ENCODE measurements at places on chromosomes 16 and 17. TPM values are rescaled to one million over a fixed set of nuclear protein-coding genes. Genes with fewer than 3 reads are reported as not detected.

CWC25 gene
- 32.1 TPM for total RNA-seq

GNPTG gene
- total RNA-seq = 23.9 TPM

UNKL gene
- total RNA-seq = 38.4 TPM

ZSCAN10 gene
- total RNA-seq = not detected

SNX20 gene
- total RNA-seq = 34.9 TPM

KCNAB3 gene
- 9.7 TPM for total RNA-seq

SP6 gene
- 0.05 TPM for total RNA-seq

DNA sequence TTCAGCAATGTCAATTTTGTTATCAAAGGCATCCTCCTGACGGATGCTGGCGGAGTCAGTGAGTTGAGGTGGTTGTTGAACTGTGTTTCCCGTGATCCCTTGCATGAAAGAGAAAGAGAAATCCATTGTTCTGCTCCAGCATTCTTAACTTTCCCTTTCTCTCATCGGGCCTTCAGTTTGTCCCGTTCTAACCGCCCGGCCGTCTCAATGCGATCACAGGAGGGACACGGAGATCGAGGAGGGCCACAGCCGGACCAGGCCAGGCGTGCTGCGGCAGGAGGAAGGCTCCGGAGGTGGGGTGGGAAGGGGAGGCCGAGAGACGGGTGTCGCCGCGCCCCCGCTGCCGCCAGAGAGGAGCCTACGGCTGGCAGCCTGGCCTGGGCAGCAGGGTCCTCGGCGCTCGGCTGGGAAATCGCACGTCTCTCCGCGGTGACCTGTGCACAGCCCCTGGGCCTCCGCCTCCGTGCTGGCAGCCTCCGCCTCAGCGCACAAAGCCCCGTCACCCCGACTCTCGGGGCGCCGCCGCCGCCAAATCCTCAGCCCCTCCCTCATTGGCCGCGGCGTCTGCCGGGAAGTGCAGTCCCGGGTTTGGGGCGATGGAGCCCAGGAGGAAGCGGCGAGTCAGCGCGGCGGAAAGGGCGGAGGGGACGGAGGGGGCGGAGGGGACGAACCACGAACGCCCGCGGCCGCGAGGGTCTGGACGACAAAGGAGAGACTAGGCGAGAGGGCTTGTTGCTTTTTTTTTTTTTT lies 38.1 kb downstream of the SOST start:
- peak overlapping the region; percentile 99 for H3K27ac ChIP-seq
- H3K36me3 ChIP-seq = no peaks in the 10 kb centered on the region
- H3K4me3 ChIP-seq = peak overlapping the region; percentile 94
- H3K4me1 ChIP-seq = peaks cover 16% of the 10 kb centered on the region
- peak; percentile 95 for DNase-seq

- no peaks in the 10 kb centered on the region for H3K36me3 ChIP-seq
- DNase-seq = no peak
- no peak overlapping the region for H3K27ac ChIP-seq
- H3K4me3 ChIP-seq = no peak overlapping the region
- peaks cover 28% of the 10 kb centered on the region for H3K27me3 ChIP-seq
These were observed 130.9 kb downstream of the PPM1E start for GRCh38 chr17:58886514-58886913.

DNA sequence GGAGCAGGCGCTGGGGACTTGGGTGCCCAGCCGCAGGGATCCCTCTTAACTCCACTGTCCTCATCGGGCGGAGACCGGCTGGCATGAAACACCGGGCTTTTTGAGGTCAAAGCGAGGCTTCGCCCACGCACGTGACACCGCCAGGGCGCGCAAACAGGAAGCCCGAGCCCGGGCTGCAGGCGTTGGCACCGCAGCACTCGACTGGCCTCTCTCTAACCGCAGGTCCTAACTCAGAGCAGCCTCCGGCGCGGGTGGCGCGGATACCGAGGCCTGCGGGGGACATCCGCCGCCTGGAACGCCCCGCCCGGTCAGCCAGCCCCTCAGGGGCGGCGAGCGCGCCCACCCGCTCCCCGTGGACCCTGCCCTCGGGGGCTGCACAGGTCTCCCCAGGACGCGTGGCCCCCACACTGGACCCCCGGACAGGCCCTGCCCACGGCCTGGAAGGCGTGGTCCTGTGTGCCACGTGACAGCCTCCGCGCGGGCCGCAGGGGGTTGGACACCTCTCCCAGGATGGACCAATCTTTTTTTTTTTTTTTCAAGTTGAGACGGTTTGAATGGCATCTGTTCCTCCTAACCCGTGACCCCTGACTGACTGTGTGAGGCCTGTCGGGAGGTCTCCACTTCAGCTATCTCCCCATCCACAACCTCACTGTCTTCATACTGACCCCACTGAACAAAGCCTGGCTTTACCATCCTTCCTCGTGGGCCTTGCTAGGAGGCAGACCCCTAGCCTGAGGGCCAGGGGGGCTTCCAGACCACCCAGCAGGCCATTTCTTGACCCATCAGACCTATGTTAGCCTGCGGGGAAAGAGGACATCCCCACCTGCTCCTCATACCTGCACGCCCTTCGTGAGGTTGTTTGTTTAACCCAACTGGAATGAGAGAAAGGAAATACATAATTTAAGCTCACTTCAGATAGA lies 8.4 kb upstream of the SLC47A2 start:
- H3K4me3 ChIP-seq = no peak overlapping the region
- peaks cover 2% of the 10 kb centered on the region for H3K4me1 ChIP-seq
- DNase-seq = no peak
- H3K27me3 ChIP-seq = peaks cover 12% of the 10 kb centered on the region

- H3K36me3 ChIP-seq = no peaks in the 10 kb centered on the region
- peak; percentile 61 for DNase-seq
- H3K27me3 ChIP-seq = peaks cover 52% of the 10 kb centered on the region
- H3K27ac ChIP-seq = no peak within 1 kb of the TSS
- peaks cover 9% of the 10 kb centered on the region for H3K4me1 ChIP-seq
These were observed at the start of gene ADAP2 for GRCh38 chr17:30921544-30922196. TSS of gene ADAP2 (plus strand) at chr17:30921945. CDS start at chr17:30922015, 70 bp downstream.

GRCh38 chr16:80996688-80997138 lies 10.0 kb downstream of the CMC2 start:
- peak overlapping the region; percentile 89 for H3K27ac ChIP-seq
- peaks cover 50% of the 10 kb centered on the region for H3K36me3 ChIP-seq
- peaks cover 46% of the 10 kb centered on the region for H3K4me1 ChIP-seq

- no peaks in the 10 kb centered on the region for H3K36me3 ChIP-seq
- H3K27ac ChIP-seq = no peak overlapping the region
- H3K4me3 ChIP-seq = no peak overlapping the region
- DNase-seq = no peak
- no peaks in the 10 kb centered on the region for H3K4me1 ChIP-seq
These were observed 25.2 kb downstream of the DNAH2 start for GRCh38 chr17:7742729-7743128.

- H3K27me3 ChIP-seq = no peaks in the 10 kb centered on the region
- H3K36me3 ChIP-seq = no peaks in the 10 kb centered on the region
- DNase-seq = no peak
- no peaks in the 10 kb centered on the region for H3K4me1 ChIP-seq
- no peak overlapping the region for H3K27ac ChIP-seq
These were observed 23.0 kb upstream of the CAPNS2 start for GRCh38 chr16:55543472-55543871.

GRCh38 chr16:53904533-53904932 lies 200.6 kb downstream of the FTO start:
- no peak for DNase-seq
- peaks cover 6% of the 10 kb centered on the region for H3K36me3 ChIP-seq
- H3K4me3 ChIP-seq = no peak overlapping the region
- no peak overlapping the region for H3K27ac ChIP-seq
- H3K27me3 ChIP-seq = no peaks in the 10 kb centered on the region

- no peak overlapping the region for H3K4me3 ChIP-seq
- no peak for DNase-seq
- H3K36me3 ChIP-seq = no peaks in the 10 kb centered on the region
- no peaks in the 10 kb centered on the region for H3K27me3 ChIP-seq
- no peaks in the 10 kb centered on the region for H3K4me1 ChIP-seq
These were observed 243.5 kb downstream of the STX8 start for GRCh38 chr17:9332132-9332494.

DNA sequence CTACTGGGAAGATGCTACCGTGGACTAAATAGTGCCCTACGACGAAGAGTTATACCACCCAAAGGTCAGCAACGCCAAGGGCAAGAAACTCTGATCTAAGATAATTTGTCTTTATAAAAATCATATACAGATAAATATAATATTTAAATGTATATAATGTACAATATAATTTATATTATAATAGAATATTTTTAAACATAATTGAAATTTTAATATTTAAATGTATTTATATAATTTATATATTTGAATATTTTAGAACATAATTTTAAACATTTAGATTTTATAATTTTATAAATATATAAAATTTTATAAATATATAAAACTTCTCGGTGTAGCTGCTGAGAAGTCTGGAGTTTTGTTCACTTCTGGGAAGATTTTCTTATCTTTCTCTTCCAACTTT lies 209.2 kb downstream of the FOXL1 start:
- H3K27ac ChIP-seq = no peak overlapping the region
- H3K27me3 ChIP-seq = no peaks in the 10 kb centered on the region
- no peaks in the 10 kb centered on the region for H3K36me3 ChIP-seq
- DNase-seq = no peak
- H3K4me3 ChIP-seq = no peak overlapping the region

DNA sequence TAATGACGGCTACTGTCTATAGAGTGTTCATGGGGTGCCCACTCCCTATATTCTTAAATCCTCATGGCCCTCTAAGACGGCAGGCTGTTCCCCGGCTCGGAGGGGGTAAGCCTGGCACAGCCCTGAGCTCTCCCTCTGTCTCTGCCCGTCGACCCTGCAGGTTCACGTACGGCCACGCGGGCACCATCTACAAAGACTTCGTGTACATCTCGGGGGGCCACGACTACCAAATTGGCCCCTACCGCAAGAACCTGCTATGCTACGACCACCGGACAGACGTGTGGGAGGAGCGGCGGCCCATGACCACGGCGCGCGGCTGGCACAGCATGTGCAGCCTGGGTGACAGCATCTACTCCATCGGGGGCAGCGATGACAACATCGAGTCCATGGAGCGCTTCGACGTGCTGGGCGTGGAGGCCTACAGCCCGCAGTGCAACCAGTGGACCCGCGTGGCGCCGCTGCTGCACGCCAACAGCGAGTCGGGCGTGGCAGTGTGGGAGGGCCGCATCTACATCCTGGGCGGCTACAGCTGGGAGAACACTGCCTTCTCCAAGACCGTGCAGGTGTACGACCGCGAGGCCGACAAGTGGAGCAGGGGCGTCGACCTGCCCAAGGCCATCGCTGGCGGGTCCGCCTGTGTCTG lies 13.2 kb downstream of the KLHL36 start:
- no peak overlapping the region for H3K27ac ChIP-seq
- no peak for DNase-seq
- H3K27me3 ChIP-seq = no peaks in the 10 kb centered on the region
- H3K4me3 ChIP-seq = no peak overlapping the region
- H3K36me3 ChIP-seq = peaks cover 59% of the 10 kb centered on the region
- peaks cover 13% of the 10 kb centered on the region for H3K4me1 ChIP-seq

Data from activated CD4-positive, alpha-beta T cell treated with anti-CD3 and anti-CD28 coated beads, Interleukin-2, amount 10 ng/mL, durations not matched to agents 24 days and 14 days (primary cell).